Vagina (tissue), 2 donors: ENCODE measurements at places on chromosomes 6 and 20. TPM values are rescaled to one million over a fixed set of nuclear protein-coding genes. Genes with fewer than 3 reads are reported as not detected.
A peak's percentile ranks its signal among the peaks of the same experiment; 100 is the strongest.

GRCh38 chr6:39426073-39426456 lies 103.6 kb upstream of the KCNK16 start:
- peak; percentile 58 for DNase-seq

DNA sequence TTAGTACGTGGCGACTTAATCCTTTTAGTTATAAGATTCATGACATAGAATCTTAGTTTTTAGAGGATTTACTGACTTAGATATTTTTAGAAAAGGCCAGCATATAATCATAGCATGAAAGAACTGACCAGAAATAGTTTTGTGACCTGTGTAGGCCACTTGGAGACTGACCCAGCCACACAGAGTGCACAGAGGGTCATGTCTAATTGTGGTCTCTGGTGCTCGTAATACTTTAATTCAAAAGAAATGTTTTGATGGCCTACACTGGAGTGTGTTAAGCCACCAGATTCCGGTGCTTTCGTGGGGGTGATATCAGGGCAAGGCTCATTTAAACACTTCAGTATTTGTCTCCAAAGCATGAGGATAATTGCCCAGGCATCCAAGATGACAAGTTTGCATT lies 11.4 kb downstream of the PCMTD2 start:
- no peak for DNase-seq

DNA sequence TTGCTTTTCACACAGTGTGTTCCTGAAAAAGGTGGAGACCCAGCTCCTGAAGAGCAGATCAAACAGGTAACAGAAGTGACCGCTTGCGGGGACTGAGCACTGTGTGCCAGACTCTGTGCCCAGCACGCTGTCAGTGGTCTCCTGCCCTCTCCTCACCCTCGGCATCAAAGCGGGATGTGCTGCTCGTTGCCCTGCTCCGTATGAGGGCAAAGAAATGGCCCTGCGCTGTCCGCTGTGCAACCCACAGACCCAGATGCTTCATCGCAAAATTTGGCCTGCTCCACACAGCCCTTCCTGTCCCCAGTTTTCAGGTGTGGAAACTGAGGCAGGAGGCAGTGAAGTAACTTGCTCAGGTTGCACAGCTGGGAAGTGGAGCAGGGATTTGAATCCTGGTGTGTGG lies 13.7 kb downstream of the UQCC2 start:
- no peak for DNase-seq

DNA sequence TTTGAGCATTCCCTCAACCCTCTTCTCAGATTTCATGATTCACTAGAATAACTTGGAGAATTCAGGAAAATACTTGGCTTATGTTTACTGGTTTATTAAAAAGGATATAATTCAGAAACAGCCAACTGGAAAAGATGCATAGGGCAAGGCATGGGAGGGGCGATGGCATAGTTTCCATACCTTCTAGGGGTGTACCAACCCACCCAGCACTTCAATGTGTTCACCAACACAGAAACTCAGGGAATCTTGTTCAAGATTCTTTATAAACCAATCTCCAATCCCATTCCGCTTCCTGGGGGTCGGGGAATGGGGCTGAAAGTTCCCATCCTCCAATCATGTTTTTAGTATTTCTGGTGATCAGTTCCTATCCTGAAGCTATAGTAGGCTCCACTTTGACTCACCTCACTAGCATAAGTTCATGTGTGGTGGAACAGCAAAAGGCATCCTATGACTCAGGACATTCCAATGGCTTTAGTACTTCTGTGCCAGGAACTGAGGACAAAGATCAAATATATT lies 164.4 kb downstream of the SIM1 start:
- DNase-seq: no peak

DNA sequence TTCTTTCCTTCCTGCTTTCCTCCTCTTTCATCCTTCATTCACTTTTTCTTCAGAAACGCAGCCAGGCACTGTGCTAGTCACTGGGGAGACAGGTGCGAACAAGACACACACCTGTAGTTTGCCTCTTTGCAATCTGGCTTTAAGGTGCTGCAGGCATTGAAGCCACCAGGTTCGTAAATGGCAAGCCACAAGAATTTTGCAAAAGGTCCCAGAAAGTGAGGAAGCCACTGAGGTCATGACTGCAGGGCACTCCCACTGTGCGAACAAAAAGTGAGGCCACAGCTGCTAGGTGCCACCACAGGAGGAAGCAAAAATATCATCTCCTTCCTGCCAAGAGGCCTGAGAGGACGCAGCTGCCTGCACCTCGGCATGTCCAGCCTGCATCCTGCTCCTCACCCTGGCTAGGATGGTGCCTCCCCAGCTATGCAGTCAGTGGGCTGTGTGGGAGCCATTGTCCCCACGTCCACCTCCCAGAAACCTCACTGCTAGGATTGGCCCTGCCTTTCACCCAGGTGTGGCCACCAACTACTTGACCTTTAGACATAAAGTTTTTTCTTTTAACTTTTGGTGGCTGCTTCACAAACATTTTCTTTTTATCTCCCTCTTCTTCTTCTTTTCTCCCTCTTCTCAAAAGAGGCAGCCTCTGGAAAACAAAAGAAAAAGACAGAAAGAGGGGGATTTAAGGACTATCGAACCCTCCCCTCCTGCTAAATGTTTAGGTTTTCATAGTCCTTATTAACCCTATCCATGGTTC lies 230.8 kb downstream of the BCAS1 start:
- DNase-seq: no peak

- no peak for DNase-seq
Measured at GRCh38 chr20:56626367-56627121, 2.6 kb upstream of the TFAP2C start.

DNA sequence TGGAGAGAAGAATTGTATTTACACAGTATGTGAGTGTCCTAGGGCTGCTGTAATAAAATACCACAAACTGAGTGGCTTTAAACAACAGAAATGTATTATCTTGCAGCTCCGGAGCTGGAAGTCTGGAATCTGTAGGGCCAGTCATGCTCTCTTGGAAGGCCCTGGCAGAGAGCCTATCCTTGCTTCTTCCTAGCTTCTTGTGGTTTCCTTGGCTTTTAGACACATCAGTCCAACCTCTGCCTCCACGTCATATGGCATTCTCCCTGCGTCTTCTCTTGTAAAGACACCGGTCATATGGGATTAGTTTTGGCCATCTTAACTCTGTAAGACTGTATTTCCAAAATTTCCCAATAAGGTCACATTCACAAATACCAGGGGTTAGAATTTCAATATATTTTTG lies 10.8 kb downstream of the FNDC1 start:
- no peak for DNase-seq

GRCh38 chr6:130032758-130033340 lies 14.5 kb downstream of the L3MBTL3 start:
- DNase-seq: no peak

GRCh38 chr6:168903613-168904345 lies 349.9 kb downstream of the THBS2 start:
- no peak for DNase-seq

- no peak for DNase-seq
Measured at GRCh38 chr6:151436300-151436699, 15.6 kb downstream of the RMND1 start.

DNA sequence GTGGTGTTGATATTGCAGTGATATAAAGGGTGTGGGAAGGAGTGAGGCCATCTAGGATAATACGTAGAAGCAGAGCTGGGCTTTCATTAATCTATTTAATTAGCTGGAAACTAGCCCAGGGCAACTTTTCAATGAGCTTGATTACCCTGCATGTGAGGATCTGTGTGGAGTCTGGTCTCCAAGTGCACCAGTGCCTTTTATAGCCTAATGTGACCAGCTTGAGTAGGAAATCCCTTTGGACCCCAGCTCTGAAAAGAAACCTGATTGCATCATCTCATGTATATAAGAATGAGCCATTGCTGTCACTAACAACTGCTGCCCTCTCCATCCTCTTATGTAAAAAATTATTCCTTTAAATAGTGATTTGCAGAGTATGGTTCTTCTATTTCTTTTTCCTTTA lies 72.6 kb downstream of the CD109 start:
- no peak for DNase-seq

DNA sequence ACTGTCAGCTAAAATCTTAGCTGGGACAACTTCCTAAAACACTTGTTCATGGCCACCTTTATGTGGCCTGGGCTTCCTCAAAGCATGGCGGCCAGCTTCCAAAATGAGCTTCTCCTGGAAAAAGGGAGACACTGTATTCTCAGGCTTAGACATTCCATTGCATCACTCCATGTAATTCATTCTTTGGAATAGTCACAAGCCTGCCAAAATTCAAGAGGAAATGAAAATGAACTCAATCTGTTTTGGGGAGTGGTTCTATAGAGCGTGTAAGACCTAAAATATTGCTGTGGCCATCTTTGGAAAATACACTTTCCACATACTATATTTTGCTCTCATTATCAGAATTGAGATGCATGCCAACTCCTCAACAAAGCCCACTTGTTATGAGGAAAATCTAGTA lies 687.0 kb downstream of the KIF16B start:
- DNase-seq: no peak

DNA sequence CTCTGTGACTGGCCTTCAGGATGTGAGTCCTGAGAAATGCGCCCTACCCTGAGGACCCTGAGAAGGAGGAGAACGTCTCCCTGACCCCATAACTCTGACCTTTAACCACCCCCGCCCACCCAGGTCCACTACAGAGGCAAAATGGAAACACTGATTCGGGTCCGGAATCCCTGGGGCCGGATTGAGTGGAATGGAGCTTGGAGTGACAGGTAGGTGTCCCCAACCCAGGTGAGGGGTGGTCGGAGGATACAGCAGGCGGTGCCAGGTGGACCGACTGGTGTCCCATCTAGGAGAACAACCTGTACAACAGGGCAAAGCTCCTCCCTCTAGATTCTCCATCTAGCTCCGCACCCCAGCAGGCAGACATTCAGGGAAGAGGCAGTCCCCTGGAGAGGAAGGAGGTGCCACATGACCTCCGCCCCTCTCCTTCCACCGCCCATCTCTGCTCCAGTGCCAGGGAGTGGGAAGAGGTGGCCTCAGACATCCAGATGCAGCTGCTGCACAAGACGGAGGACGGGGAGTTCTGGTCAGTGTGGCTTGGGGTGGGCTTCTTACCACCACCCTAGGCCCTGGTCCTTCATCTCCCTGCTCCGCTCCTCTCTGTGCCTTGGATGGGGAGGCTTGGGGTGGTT lies 17.6 kb downstream of the CAPN11 start:
- DNase-seq: no peak

DNA sequence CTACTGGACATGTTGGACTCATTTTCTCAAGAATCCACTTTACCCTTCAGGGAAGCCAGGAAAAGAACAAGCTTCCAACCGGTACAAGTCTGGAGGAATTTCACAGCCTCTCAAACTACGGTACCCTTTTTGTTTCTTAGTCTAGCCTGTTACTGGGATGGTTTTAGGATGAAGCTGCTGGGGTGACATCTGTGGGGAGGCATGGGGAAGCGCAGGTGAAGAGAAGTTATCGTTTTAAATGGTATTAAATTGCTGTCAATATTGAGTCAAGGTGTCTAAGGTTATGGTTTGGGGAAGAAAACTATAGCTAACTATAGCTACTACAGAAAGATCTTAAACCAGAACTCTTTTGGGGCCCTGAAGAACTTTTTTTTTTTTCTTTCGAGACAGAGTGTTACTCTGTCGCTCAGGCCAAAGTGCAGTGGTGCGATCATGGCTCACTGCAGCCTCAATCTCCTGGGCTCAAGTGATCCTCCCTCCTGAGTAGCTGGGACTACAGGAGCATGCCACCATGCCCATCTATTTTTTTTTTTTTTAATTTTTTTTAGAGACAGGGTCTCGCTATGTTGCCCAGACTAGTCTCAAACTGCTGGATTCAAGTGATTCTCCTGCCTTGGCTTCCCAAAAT lies 128.7 kb downstream of the RIN2 start:
- no peak for DNase-seq

- DNase-seq: no peak
Measured at GRCh38 chr6:44008821-44009370, 118.4 kb downstream of the MRPL14 start.

DNA sequence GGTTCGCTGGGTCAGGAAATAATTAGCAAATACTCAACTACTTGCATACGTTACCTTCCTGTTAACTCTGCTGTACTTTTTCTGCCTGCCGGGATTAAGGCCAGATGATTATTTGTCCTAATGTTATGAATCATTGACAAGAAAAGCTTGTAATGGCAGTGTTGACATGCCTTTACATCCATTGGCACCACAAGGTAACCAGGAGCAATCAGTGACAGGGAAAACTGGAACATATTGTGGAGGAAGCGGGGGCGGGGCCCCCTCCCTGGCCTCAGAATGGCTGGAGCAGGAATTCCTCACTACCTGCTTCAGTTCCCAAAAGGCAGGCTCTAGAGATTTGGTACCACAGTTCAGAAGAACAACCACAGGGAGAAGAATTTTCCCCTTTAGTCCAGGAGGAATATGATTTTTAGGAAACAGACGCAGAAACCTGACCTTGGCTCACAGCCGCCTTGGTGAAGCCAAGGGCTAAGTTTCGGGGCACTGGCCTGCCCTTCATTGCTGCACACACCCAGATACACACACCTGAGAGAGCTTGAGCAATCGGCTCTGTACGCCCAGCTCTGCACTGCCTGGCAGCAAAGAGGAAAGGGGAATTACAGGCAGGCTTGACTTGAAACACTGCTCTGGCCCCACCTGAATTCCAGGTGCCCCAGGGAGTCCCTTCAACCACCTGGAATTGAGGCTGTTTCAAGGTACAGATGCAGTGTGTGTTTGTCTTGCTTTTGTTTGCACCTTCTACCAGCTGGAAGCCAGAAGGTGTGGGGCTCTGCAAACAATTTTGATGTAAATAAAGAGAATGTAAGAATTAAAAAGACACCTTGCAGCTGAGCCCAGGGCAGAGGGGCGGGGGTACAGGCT lies 89.8 kb downstream of the MYB start:
- DNase-seq: no peak

GRCh38 chr6:159193923-159194322 lies 24.7 kb downstream of the FNDC1 start:
- no peak for DNase-seq

DNA sequence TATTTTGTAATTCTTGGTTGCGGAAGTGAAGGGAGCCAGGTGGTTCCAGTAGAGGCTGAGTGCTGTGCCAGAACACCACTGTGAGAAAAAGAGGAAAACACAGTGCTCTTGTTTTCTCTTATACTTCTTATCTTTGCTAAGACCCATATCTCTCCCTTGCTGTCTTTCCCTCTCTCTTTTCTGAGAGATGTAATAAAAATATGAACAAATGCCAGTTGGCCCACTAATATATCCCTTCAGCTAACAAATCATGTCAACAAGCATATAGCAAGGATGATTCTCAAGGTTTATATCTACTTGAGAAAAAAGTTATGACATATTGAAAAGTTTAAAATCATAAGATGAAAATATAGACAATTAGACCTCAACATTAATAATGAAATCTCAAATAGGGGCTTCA lies 758.3 kb downstream of the HDGFL1 start:
- no peak for DNase-seq

GRCh38 chr20:37243937-37244571 lies 17.6 kb downstream of the GHRH start:
- no peak for DNase-seq

- no peak for DNase-seq
Measured at GRCh38 chr6:105560611-105561066, 157.8 kb upstream of the PREP start.

Gene HRH3
- not detected for total RNA-seq

Gene SALL4
- not detected for total RNA-seq

Gene STK38
- total RNA-seq: 31.9 TPM

Gene SCP2D1
- not detected for total RNA-seq

Gene TPX2
- 6.1 TPM for total RNA-seq

Gene CUL7
- 13.0 TPM for total RNA-seq

Gene HAO1
- not detected for total RNA-seq

Gene SLC52A3
- 1.7 TPM for total RNA-seq

Gene METTL24
- total RNA-seq: 6.6 TPM

Gene PRSS35
- total RNA-seq: not detected

Gene CHMP4B
- total RNA-seq: 95.5 TPM

Gene TREML4
- not detected for total RNA-seq

Gene ITPR3
- total RNA-seq: 50.1 TPM

Gene TMEM244
- not detected for total RNA-seq

Gene ZNF165
- 3.7 TPM for total RNA-seq

Gene NMBR
- total RNA-seq: not detected

Gene SLPI
- total RNA-seq: 431 TPM
